ENCODE measurements at places on chromosomes 6 and 20.

GRCh38 chr6:152118224-152118623 is 310.7 kb downstream of the ESR1 start:
- no peak for DNase-seq

DNA sequence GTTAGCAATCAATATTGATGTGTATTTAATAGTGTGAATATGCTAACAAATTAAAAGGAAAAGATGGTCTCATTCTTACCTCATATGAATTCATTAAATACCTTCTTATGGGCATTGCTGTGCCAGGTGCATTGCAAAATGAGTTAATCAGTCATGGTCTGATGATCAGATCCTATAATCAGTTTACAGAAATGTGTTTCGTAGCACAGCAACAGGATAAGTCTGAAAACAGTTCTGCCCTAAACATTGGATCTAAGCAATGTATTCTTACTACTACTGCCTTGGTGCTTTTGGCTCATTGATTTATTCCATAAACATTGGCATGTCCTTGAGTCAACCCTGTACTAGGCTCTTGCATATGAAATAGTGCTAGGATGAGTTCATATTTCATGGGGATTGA is 417.0 kb upstream of the JAG1 start:
- no peak for DNase-seq

DNA sequence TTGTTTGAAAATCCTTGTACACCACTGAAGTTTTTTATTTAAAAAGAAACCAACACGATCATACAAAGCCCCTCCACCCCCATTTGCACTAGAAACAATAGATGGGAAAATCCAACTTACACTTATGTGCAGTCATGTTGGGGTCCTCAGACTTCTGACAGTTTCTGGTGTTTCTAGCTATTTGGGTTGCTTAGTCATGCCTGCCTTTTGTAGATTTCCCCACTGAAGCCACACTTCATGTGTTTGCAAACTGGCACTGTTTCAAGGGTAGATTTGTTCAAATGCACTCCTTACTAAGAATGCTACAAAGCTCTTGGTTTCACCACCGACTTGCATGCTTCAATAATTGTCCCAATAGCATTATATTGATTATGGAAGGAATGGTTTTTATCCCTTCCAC is 1.5 kb downstream of the SH3BGRL2 start:
- no peak for DNase-seq

DNA sequence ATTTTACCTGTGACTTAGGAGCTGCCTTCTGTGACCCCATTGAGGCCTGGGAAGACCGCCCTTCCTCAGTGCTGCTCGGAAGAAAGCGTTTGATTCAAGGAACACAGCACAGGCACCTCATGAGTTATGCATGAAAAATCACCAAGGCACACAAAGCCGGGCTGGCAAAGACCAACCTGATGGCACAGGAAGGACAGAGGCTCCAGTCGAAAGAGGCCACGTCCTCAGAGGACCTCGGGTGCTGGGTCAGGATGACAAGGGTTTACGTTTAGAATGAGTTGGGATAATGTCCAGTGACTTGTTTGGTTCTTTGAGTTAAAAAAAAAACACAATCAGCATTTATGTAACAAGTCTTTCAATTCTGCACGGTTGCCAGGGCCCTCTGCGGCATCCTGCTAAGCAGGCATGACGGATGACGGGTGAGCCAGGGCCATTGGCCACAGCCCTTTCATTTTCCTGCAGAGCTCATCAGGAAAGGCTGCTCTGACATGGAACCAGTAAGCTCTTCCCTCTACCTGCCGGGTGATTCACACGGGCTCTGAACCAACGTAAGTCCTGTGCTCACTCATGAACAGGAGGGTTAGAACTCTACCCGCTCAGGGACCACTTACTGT is 112.8 kb downstream of the DACT2 start:
- DNase-seq, result no peak
